ENCODE measurements at places on chromosomes 11 and 22.

DNA sequence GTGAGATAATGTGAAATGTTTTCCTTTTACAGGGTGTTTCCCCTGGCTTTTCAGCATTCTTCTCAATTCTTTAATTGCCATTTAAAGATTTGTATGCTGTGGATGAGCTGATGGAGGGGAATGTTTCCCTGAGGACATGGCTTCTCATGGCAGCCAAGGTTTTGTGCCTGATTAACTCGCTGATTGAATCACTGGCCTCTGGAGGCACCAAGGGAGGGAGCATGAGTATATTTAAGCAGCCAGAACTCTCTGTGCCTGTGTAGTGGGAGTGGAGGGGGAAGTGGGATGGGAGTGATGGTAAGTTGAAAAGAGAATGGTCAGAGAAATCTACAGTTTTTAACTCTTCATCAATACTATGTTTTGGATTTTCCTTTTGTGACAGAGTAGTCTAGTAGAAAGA lies 88.7 kb downstream of the STIM1 start:
- DNase-seq: no peak

DNA sequence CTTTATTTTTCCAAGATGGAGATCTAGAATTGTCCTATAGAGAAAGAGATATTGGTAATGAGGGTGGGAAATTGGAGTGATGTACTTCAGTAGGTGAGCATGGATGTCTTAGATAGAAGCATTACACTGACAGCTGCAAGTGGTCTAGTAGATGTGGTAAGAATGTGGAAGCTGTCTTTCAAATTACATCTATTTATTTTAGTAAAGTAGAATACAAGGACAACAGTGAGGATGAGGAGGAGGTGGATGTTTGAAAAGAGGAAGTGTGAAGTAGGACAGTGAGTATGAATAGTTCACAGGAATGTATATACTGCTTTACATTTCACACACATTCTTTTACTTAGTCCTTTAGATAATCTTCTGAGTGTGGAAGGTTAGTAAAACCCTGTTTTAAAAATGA lies 64.2 kb downstream of the HIPK3 start:
- no peak for DNase-seq

DNA sequence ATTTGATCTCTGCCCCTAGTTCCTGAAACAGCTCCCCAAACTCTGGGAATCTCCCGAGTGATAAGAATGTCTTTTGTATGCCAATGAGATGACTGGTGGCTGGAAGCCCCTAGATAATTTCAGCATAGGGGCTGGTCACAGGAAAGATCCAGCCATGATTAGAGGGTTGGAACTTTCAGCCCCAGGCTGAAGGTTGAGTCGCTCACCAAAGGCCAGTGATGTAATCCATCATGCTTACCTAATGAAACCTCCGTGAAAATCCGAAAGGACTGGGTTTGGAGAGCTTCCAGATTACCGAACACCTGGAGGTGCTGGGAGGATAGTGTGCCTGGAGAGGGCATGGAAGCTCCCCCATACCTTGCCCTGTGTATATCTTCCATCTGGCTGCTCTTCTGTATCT lies 26.0 kb downstream of the LRRC32 start:
- no peak for DNase-seq

- DNase-seq: no peak
These were observed 27.7 kb downstream of the DDI1 start for GRCh38 chr11:104064034-104064630.

DNA sequence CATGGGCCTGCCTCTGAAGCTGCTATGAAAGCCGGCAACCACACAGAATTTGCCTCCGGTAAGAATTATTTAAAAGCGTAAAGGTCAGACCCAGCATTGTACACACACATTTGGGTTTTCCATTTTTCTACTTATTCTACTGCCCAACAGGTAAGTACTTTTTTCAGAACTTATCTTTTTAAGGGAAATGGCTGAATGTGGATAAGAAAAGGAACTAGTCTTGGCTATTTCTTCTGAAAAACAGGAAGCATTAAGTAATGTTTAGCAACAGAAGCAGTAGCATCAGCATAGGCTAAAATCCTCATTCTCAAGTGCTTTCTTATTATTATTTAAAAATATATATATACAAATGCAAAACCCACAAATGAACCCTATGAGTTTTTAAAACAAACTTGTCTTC lies 103.1 kb downstream of the MPPED2 start:
- DNase-seq: no peak

- DNase-seq: no peak
These were observed 4.1 kb downstream of the PRG2 start for GRCh38 chr11:57386178-57386940.

GRCh38 chr11:110327508-110327907 lies 31.1 kb upstream of the RDX start:
- no peak for DNase-seq

- DNase-seq: no peak
These were observed 17.8 kb upstream of the GLB1L2 start for GRCh38 chr11:134313821-134314607.

DNA sequence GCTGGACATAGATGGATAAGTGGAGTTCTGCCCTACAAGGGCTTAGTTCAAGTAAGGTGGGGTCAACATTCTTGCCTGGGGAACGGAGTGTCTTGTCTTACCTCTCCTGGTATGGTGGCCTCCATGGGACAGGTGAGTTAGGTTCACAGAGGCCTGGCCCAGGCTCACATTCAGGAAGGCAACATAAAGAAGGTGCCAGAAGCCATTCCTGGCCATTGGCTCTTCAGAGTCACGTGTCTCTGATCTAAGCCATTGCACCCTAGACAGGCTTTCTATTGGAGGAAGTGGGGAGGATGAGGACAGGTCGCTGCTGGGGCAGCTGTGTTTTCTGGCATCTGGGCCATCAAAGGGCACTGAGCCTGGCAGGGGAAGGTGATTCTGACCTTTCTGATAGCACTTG lies 14.8 kb downstream of the LMO2 start:
- no peak for DNase-seq

GRCh38 chr22:48829908-48830307 lies 997.8 kb downstream of the BRD1 start:
- no peak for DNase-seq

DNA sequence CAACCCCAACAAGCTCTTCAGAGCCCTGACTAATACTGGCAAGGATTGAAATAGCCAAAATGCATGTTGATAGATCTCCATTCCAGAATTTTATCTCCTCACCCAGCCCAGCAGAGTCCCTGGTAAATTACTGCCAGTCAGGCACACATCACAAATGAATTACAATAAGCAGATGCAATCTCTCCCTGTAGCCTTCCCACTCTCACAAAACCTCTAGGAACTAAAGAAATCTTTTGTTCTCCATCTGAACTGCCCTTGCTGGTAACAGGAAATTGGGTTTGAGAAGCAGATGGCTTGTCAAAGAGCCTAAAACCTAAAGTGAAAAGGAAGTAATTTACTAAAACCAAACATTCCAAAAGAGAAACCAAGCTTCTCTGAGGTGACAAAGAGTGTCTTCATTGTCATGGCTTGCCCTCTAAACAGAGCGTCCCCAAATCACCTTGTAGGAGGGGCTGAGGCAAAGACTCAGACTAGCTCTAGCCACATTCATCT lies 59.5 kb downstream of the FAM168A start:
- DNase-seq: no peak

- DNase-seq: no peak
These were observed 107.9 kb downstream of the NTM start for GRCh38 chr11:131478341-131478740.

DNA sequence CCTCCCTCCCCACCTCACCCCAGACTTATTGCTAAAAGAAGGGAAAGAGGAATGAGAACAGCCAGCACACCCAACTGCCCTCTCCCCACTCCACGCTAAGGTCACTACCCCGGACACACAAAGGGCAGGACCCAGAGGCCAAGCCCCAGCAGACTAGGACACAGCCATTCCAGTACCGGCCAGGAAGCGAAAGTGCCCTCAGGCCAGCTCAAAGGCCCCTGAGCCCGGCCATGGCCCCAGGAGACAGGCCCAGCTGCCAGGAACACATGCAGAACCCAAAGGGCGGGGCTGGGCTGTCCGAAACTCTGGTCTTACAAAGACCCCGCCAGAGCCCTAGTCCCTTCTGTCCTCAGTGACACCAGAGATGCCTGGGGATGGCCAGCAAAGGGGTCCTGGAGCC lies 5.5 kb downstream of the RCOR2 start:
- DNase-seq: no peak

DNA sequence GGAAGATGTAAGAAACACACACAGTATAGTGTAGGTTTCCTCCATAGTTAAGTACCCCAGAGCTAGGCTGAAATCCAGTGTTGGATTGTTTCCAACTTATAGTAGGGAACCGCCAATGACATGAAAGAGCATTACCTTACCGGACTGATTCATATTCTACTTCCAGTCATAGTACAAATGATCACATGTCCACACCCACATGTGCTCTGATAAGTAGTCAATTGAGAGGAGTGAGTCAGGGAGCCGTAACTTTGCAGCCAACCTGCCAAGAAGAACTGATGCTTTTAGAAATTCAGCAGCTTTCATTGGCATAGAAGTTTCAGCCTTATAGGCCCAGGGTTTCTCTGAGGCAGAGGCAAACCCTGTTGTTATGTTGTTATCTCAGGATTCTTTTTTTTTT lies 240.6 kb downstream of the ETS1 start:
- no peak for DNase-seq

DNA sequence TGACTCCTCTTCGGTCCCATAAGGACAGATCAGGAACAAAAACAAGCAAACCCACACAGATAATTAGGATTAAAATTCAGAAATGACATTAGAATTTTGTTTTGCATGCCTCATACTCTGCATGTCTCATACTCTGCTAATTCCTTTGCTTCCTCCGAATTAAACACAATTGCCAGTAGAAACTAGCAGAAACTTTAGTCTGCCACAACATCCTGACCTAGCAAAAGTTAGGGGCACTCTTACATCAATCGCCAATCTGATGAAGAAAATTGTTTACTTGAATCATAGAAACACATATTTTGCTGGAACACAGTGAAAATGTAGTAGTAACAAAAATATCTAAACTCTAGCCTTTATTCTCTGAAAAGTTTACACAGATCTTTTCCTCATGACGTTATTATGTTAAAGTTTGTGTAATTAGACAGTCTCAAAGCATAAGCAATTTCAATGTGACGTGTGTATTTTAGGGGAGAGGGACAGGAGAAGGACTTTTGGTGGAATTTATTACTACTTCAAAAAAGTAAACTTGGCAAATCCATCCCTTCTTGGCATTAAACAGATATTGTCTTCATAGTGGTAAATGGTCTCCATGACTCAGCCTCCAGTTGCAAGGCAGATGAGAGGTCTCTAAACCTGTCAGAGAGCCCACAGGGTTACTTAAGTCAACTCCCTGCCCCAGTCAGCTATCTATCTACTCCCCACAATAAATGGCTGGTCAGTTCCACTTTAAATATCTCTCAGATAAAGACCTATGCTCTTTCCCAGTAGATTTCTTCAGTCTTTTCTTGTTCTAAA lies 249.8 kb upstream of the UBASH3B start:
- DNase-seq: no peak

DNA sequence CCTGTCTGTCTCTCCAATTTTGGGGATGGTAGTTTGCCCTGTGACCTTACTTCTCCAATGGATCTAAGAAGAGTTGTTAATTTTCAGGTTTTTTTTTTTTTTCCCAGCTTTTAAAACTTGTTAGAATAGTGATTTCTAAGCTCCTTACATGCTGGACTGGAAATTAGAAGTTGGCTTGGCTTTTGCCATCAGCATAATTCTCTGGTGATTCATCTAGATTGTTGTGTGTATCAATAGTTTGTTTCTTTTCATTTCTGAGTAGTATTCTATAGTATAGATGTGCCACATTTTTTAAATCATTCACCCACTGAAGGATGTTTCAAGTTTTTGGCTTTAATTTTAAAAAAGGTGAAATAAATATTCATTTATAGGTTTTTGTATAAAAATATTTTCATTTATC lies 51.4 kb downstream of the ADAMTS15 start:
- no peak for DNase-seq

DNA sequence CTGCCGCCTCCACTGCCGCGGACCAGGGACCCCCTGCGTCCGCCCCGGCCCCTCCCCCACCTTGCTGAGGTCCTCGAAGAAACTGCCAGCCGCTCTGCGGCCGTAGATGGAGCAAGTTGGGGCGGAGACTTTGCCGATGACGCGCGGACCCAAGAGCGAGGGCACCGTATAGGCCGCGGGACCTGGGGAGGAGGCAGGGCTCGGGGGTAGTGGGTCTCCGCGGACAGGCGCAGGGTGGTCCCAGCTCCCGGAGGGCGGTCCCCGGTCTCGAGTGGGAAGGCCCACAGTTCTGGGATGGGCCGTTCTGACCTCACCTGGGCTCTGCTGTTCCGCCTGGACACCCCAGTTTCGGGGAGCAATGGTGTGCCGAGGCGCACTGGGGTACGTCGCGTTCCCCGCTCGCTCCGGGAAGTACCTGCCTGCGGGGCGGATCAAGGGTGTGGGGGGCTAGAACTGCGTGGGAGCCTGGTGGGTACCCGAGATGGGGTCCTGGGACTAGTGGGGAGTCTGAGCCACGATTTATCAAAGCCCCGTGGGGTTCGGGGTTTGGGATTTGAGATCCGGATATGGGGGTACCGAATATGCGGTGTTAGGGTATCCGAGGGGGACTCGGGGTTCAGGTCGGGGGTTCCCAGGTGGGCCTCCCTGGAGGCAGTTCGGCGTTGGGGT lies 1.2 kb upstream of the TYMP start:
- peak; percentile 68 for DNase-seq

DNA sequence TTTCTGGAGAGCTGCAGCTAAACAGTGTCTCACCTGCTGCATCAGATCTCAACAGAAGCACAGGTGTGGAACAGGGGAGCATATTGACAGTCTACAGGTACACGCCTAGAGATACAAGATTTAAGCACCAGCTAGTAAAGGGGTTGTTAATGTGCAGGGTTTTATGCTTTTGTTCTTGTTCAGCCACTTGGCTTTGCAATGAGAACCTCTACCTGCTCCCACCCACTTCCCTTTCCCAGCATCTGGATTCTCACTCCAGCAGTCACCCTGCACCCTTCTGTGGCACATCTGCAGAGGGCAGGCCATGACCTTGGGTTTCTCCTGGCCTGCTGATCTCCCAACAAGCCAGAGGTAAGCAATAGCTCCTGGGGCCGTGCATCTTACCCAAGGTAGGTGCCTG lies 446.6 kb downstream of the BUD13 start:
- no peak for DNase-seq

DNA sequence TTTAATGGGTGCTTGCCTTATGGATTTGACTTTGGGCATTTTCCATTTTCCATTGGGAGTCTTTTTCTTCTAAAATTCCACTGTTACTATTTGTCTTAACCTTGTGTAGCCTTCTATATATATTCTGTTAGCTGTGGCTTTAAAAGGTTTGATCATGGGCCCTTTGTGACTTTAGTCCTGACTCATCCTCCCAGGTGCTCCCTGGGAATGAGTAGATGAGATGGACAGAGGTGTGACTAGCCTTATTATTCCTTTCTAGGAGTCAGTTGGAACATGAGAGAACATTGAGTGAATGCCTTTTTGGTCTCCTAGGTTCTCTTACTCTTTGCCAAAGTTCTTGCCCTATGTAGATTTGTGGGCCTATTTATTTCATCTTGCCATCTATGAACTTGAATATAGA lies 39.0 kb downstream of the DDX10 start:
- DNase-seq: no peak
